ENCODE measurements at places on chromosomes 5 and 9. TPM values are rescaled to one million over a fixed set of nuclear protein-coding genes. Genes with fewer than 3 reads are reported as not detected.

FOXD4 gene
- not detected for total RNA-seq

SLC6A3 gene
- 0.16 TPM for total RNA-seq

DMRT3 gene
- total RNA-seq: not detected

ABCA1 gene
- 19.2 TPM for total RNA-seq

ZNF883 gene
- total RNA-seq: 4.1 TPM
